Calu3 (cell line): ENCODE measurements at places on chromosomes 11 and 22.

GRCh38 chr11:38582151-38582550 lies 1984.1 kb upstream of the RAG2 start:
- DNase-seq = no peak

DNA sequence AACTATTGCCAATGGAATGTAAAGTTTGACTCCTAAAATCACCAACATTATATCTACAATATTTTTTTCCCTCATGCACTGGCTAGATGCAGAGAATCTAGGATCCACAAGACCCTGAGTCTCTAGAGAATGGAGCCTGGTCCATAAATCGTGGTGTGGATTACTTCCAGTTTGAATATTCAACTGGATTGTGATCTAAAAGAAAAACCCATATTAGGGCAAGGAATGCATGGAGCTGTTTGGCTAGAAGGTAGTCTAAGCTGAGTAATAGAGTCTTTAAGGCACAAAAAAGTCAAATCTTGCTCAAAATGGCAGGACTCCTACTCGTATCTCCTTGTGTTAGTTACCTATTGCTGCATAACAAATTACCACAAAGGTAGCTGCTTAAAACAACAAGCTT lies 9.4 kb upstream of the MS4A5 start:
- no peak for DNase-seq

DNA sequence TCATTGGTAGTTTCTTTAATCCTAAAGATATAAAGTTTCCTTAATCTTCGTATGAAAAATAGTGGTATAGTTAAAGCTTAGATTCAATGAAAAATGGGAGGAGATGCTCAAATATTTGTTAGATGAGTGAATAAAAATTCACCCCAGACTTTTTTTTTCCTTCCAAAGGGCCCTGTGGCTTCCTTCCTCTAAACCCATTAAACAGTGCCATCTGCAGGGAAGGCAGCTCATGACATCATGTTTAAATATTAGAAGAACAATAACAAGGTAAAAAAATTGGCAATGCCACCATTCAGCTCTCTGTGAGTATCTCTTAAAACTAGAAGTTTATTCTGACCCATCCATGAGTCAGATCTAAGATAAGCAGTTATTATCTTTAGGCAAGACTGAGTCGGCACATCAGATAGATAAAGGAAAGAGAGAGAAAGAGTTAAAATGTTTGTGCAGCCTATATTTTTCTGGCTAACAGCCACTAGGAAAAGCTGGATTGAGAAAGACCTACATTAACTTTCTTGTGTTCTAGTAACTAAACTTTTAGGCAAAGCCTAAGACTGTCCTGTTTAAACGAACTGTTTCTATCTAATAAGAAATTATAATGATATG lies 19.1 kb upstream of the OOSP1 start:
- peak; percentile 59 for DNase-seq

DNA sequence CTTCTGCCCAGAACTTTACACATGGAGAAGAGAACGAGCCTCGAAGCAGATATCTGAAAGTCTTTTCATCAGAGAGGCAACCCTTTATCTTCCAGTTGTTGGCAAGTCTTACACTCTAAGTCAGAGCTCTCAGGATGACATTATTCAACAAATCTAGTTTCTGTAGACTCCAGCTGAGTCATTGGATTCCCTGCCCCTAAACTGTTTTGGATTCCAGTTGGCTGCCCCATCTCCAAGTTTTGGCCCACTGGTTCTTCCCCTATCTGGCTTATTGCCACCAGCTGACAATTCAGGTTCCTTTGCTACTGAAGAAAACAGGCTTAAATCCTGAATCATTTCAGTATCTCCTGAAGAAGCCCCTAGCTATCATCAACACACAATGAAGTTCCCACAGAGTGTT lies 14.2 kb downstream of the SAAL1 start:
- DNase-seq = no peak

DNA sequence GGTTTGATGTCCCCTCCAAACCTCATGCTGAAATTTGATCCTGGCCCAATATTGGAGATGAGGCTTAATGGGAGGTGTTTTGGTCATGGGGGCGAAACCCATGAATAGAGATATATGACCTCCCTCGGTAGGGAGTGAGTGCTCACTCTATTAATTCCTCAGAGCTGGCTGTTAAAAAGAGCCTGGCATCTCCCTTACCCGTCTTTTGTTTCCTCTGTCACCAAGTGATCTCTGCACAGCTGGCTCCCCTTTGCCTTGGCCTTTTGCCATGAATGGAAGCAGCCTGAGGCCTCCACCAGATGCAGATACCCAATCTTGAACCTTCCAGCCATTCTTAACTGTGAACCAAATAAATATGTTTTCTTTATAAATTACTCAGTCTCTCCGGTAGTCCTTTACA lies 4.5 kb upstream of the CCDC81 start:
- no peak for DNase-seq

- no peak for DNase-seq
Observed at GRCh38 chr11:120073196-120073595, 64.7 kb downstream of the TRIM29 start.

- no peak for DNase-seq
Observed at GRCh38 chr22:19508024-19508776, 16.0 kb downstream of the CLDN5 start.

DNA sequence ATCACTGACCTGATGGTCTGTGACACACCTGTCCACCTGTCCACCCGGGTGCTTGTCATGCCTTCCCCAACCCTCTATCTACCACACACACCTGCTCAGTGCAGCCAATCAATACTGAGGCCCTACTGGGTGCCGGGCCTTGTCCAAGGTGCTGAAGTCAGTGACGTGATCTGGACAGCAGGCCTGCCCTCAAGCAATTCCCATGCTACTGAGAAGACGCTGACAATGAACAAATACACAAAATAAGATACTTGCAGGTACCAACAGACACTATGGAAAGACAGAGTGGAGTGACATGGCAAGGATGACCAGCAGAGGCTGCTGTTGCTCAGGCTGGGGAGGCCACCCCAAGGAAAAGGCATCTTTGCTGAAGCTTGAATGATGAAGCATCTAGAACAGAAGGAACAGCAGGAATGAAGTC lies 21.2 kb downstream of the PLAAT3 start:
- peak; percentile 44 for DNase-seq

- DNase-seq = no peak
Observed at GRCh38 chr11:21911061-21911460, 281.8 kb upstream of the ANO5 start.

DNA sequence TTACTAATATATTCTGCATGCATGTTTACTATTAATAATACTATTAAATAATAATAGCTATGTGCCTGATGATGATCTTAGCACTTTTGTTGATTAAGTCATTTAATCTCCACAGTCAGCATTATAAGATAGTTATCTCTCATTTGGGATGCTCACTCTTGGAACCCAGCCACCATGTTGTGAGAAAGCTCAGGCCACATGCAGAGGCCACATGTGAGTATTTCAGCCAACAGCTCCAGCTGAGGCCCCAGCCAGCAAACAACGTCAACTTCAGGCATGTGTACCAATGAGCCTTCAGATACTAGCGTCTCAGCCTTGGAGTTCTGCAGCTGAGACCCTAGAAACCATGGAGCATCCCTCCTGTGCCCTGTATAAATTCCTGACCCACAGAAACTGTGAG lies 798.1 kb upstream of the LRRC4C start:
- DNase-seq = no peak

- no peak for DNase-seq
Observed at GRCh38 chr11:11973361-11973800, 35.0 kb downstream of the DKK3 start.

GRCh38 chr11:132704781-132705375 lies 827.4 kb downstream of the OPCML start:
- DNase-seq = no peak

DNA sequence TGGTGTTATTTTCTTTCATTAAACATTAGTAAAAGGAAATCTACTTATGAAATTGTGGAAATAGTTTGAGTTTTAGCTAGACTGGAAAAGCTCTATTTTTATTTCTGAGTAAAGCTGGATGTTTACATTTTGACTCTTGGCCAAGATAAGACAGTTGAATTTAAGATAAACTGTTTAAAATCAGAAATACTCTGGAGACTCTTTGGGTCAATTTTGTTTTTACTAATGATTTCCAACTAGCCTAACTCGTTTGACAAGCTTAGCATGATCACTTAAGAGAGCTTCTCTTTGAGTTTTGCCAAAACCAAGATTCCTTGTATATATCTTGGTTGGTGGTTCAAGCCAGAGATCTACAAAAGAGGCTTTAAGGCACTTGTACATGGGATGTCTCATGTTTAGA lies 724.8 kb upstream of the LUZP2 start:
- no peak for DNase-seq

- peak; percentile 60 for DNase-seq
Observed at GRCh38 chr11:86743223-86744118, 56.9 kb upstream of the PRSS23 start.

GRCh38 chr11:59777104-59777503 lies 21.9 kb downstream of the STX3 start:
- DNase-seq = no peak

GRCh38 chr11:129814244-129815014 lies 1.2 kb upstream of the TMEM45B start:
- no peak for DNase-seq

DNA sequence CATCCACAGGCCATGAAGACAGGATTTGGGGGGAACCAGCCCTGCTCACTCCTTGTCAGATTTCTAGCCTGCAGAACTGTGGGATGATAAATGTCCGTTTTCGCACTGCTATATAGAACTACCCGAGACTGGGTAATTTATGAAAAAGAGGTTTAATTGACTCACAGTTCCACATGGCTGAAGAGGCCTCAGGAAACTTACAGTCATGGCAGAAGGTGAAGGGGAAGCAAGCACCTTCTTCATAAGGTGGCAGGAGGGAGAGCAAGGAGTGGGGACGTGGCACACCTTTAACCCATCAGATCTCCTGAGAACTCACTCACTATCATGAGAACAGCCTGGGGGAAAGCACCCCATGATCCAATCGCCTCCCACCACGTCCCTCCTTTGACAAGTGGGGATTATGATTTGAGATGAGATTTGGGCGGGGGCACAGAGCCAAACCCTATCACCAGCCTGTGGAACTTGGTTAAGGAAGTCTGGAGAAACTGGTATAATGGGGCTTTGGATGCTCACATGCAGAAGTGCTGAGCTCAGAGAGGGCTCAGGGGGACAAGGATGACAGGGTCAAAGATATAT lies 50.7 kb downstream of the MYEOV start:
- DNase-seq = no peak

GRCh38 chr22:22800716-22801115 lies 86.9 kb upstream of the IGLL5 start:
- DNase-seq = no peak

- DNase-seq = no peak
Observed at GRCh38 chr11:1875093-1875850, 16.4 kb downstream of the PRR33 start.

DNA sequence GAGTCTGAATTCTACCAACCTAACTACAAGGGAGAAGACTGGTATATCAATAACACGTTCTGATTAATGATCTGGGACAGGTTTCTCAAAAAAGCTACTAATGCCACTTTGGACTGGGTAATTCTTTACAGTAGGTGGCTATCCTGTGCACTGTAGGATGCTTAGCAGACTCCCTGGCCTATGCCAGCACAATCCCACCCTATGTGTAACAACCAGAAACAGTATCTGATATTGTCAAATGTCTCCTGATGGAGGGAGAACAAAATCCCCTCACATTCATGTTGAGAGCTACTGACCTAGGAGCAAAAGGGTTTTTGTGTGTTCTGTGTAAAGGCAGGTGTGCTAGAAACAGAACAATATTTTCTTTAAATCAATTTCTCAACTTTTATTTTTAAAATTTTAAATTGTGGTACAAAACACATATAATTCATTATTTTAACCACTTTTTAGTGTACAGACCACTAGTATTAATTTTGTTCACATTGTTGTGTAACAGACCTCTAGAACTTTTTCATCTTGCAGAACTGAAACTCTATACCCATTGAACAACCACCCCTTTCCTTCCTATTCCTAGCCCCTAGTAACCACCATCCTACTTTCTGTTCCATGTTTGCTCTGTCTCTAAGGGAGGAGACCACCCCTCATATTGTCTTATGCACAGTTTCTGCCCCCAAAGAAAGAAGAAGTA lies 2.1 kb upstream of the MS4A6A start:
- no peak for DNase-seq

GRCh38 chr11:14202251-14203196 lies 156.5 kb downstream of the RRAS2 start:
- no peak for DNase-seq

GRCh38 chr11:67024966-67025365 lies 2.0 kb downstream of the SYT12 start:
- DNase-seq = no peak

- no peak for DNase-seq
Observed at GRCh38 chr11:128734103-128734831, 40.4 kb downstream of the FLI1 start.

DNA sequence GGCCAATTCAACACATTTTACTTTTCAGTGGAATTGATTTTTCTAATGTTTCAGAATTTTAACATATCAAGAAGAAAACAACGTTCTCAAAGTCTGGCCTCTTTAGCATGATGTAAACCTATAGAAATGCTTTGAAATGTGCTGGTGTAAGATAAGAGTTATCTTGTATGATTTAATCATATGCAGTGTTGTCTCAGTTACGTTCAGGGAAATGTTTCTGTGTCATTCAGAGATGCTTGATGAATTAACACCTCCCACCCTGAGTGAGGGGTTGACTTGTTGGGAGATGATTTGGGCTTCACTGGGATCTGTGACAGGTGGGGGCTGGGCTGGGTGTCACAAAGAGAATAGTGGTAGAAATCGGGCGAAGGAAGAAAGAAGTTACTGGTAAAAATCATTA lies 15.7 kb upstream of the MYO18B start:
- no peak for DNase-seq

- DNase-seq = no peak
Observed at GRCh38 chr11:3615998-3616397, 25.8 kb downstream of the ART5 start.

DNA sequence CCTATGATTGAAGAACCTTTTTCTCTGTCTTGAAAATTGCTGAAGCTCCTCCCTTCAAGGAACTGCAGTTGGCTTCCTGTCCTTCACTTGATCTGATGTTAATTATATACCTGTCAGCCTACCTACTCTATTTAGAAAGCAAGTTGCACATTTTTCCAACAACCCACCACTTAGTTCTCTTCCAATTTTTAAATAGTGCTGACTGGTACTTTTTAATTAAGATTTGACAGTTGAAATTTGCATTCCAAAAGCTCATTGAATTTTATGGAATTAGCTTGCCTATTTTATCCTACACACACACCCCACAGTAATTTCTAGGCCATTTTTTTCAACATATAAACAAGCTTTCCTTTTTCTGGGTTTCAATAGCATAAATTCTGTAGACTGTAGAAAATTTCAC lies 820.3 kb upstream of the FAT3 start:
- DNase-seq = no peak

DNA sequence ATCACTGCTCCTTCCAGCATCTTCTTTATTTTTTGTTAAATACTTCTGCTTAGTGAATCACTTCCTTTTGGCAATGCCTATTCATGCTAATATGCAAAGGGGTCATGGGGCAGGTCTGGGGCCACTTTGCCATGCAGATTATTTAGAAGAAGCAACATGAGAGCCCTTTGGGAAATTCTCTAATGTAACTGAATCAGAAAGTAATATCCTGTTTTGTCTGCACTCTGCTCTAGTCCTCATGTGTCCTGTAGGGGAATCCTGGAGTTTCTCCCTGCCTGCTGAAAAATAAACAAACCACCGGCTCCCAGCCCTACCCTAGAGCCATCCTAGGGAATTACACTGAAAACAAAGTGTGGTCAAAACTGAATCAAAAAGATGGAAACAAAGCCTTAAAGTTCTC lies 176.5 kb upstream of the POU2AF2 start:
- no peak for DNase-seq
